Epithelial cell of esophagus (primary cell): ENCODE measurements at places on chromosomes 1 and 21.
A peak's percentile ranks its signal among the peaks of the same experiment; 100 is the strongest.

DNA sequence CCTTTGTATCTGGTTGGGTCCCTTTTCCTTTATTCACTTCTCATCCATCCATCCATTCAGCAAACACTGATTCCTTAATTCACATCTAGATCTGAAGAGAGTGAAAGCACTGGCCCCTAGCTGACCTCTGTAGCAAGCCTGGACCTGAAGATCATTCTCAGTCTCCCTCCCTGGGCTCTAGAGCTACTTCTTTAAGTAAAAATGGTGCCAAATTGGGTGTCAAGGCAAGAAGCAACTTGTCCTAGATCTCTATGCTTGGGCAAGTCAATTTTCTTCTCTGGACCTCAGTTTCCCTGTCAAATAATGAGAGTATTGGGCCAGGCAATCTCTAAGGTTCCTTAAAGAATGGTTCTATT lies 36.1 kb downstream of the PLXNA2 start:
- DNase-seq = peak; percentile 67

- DNase-seq = no peak
Observed at GRCh38 chr1:3170561-3171453, 101.8 kb downstream of the PRDM16 start.

DNA sequence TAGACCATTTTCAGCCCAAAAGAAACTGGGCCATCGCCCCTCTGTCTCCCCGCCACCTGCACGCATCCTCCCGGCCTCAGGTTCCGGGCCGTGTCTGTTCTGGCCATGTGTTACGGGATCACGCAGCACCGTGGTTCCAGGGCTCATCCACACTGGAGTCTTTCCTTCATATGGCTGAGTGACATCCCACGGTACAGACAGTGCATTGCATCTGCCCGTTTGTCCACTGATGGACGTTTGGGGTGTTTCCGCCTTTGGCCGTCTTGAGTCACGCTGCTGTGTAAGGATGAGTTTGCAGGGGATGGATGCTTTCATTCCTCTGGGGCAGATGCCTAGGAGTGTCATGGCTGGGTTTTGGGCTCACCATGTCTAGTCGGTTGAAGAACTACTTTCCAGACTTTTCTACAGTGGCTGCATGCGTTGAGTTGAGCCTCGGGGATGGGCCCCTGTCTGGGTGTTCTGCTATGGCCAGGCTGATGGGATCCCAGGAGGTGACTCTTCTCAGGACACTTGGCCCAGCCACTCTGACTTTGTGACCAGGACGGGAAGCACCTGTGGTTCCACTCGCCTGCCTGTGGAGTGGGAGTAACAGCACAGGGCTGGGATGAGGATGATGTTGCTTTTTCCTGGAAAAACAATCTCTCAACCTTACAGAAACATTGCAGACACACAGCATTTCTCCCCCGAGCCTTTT lies 16.8 kb downstream of the RRP1 start:
- DNase-seq = no peak

DNA sequence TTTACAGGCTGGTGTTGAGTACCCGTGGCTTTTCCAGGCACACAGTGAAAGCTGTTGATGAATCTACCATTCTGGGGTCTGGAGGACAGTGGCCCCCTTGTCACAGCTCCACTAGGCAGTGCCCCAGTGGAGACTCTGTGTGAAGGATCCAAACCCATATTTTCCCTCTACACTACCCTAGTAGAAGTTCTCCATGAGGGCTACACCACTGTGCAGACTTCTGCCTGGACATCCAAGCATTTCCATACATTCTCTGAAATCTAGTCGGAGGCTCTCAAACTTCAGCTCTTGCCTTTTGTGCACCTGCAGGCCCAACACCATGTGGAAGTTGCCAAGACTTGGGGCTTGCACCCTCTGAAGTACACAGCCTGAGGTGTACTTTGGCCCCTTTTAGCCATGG lies 227.8 kb downstream of the BACH1 start:
- DNase-seq = no peak

GRCh38 chr1:63403386-63403785 lies 36.0 kb downstream of the ALG6 start:
- DNase-seq = no peak

DNA sequence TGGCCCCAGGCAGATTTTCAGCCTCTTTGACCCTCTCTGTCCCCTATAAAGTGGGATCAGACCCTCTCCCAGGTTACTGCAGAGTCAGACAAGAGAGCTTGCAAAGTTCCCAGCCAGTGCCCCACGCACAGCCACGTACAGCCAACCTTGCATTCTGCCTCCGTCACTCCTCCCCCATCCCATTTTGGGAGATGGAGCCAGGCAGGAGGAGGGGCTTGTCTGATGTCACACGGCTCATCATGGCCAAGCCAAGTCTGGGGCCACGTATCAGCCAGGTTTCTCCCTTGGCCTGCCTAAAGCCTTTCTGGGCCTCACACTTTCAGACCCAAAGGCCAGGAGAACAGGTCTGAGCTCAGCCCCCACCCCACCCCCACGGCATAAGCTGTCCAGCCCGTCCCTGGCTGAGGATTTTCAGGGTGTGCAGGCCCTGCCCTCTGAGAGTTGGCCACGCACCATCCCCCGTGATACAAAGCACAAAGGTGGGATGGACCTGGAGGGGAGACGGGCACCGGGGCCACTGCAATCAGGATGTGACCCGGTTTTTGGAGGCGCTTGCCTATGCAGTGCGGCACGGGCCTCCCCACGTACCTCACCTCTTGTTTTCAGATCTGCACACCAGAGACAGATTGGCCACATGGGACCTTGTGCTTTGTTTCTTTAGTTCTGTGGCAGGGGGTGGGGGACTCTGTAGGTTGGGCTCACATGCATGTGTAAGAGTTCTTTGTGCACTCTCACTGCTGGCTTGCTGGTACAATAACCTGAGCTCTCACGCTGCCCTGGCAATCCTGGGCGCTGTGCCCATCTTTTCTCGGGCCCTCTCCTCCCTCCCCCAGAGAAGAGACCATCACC lies 47.6 kb downstream of the TRIM11 start:
- no peak for DNase-seq

DNA sequence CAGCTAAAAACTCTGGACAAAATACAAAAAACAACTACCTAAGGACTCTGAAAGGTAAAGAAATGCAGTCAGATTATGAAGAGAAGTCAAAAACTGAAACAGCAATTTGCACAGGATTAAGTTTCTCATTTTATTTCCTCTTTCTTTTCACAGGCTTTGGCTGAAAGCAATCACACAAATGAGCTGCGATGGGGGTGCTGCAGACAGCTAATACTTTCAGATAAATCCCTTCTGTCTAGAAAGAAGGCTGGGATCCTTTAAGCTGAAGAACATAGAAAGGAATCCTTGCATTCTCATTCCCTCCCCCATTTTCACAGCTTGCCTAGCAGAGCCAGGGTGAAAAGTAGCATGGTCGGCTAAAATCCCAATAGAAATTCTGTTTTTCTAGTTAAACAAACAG lies 32.0 kb upstream of the PRDX6 start:
- DNase-seq = no peak

DNA sequence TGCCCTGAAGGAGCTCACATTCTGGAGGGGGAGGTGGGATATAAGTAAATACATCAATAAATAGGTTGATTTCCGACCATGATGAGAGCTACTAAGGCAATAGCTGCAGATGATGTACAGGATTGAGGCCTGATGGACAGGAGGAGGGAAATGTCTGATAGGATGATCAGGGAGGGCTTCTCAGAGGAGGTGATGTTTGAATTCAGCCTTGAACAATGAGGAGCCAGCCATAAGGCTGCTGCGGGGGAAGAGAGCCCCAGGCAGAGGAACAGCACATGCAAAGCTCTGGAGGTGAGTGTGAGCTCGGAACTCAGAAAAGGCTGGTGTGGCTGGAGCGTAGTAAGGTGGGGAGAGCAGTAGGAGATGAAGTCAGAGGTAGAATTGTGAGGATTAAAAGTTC lies 411.7 kb downstream of the PTPRU start:
- DNase-seq = no peak

- DNase-seq = no peak
Observed at GRCh38 chr1:244335456-244335855, 116.3 kb downstream of the ADSS2 start.

DNA sequence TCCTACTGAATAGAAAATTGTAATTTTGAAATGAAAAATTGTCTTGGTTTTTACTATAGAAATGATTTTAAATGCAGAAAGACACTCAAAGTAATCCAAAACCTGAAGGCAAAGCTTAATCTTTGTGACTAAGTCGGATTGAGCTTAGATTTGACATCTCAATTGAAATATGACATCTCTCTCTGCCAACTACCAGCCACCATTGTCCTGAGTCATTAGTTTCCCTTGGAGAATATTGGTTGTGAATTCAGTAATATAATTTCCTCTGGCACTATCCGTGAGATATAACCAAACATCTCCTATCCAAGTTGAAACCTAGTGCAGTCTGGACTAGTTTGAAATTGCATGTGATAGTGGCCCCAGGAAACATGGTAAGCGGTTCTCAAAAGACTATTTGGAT lies 37.1 kb downstream of the PLA2G4A start:
- DNase-seq = no peak

DNA sequence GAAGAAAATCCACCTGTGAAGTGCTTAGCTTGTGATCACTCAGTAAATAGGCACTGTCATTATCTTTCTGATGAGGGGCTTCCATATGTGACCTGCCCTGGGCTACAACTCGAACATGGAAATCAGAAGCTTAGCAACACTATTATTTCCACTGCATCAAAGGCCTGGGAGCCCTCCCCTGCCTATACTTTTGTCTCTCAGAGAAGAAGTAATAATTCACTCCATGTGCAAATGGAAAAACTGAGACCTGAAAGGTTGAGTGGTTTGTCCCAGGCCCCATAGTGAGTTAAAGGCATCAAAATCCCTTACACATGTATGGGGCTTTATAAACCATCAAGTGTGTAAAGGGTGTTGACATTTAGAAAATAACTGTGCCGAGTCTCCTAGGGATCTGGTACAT lies 20.9 kb downstream of the SOX13 start:
- no peak for DNase-seq

DNA sequence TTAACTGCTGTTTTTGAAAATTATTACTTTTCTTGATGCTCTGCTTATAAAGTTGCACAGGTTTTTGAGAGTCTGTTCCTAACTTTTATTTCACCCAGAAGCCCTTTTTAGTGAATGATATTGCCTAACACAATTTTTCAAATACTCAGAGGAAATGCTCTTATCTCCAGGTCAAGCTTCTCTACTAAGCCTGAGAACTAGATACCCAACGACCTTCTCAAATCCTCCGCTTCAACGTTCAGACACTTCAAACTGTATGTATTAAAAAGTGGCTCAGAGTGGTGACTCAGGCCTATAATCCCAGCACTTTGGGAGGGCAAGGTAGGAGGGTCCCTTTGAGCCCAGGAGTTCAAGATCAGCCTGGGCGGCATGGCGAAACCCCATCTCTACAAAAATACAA lies 88.5 kb downstream of the ASH1L start:
- no peak for DNase-seq

DNA sequence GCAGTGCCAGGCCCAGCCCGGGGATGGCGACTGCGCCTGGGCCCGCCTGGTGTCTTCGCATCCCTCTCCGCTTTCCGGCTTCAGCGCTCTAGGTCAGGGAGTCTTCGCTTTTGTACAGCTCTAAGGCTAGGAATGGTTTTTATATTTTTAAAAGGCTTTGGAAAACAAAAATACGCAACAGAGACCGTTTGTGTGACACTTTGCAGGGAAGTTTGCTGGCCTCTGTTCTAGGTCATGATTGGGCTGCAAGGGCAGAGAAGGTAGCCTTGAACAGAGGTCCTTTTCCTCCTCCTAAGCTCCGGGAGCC lies 719 bp downstream of the SOD1 start:
- no peak for DNase-seq

DNA sequence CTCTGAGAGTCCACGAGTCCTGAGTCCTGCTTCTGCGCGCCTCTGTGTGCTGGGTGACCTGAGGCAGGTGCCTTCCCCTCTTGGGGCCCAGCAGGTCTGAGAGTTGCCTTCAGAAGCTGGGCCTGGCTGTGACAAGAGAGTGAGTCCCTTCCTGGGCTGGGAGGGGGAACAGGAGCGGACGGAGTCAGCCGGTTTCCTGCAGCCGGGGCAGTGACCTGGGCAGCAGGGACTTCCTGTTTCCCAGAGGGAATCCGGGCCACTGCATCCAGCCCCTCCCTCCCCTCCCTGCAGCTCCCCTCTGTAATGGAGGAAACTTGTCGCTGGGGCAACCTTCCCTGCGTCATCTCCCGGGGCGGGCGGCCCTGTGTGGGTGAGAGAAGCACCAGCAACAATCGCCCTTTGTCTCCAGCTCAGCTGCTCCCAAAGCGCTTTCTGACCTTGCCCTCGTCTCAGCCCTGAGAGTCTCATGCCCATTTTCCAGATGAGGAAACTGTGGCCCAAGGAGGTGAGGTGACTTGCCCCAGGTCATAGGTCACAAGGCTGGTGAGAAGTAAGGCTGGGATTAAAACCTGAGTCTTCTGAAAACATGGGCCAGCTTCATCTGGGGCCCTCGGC lies 61.1 kb downstream of the SDC3 start:
- peak; percentile 30 for DNase-seq

DNA sequence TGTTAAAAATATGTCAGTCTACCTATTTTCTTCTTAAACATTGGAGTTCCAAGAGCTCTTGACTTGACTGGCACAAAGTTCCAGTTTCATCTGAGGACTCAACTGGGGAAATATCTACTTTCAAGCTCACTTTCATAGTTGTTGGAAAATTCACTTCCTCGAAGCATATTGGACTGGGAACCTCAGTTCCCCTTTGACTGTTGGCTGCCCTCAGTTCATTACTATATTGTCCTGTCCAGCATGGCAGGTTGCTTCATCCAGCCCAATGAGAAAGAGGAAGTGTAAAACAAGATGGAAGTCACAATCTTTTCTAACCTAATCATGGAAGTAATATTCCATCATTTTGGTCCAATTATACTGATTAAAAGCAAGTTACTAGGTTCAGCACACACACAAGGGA lies 54.3 kb downstream of the ZNF697 start:
- DNase-seq = no peak

DNA sequence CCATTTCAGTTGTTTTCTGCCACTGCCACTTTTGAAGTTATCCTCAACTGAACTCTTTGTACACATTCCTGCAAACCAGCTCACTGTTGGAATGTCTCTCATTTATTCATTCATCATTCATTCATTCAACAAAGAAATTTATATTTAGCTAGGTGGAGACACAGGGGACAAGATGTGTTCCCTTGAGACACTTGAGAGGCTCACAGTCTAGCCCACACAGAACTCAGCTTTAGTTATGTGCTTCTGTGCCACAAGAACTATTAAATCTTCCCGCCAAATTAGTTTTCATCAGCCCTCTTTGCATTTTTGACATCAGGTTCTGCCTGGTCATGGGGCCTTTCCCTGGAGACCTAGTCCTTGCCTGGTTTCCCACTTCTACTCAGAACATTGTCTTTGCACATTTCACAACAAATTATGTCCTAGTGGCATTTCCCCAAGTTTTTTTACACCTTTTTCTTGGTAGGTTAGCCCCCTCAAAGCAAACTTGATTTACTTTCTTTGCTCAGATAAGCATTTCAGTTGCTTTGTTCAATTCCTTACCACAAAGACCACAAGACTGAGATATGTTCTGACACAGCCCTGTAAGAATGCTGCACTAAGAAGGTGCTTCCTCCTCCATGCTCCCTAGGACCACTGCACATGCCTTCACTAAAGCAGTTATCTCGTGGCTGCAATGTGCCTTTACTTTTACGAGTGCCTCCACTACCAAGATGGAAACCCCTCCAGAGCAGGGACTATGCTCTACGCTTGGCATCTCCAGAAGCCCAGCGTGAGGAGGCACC lies 31.0 kb downstream of the ILDR2 start:
- no peak for DNase-seq
